ENCODE measurements at places on chromosomes 5 and 9.

DNA sequence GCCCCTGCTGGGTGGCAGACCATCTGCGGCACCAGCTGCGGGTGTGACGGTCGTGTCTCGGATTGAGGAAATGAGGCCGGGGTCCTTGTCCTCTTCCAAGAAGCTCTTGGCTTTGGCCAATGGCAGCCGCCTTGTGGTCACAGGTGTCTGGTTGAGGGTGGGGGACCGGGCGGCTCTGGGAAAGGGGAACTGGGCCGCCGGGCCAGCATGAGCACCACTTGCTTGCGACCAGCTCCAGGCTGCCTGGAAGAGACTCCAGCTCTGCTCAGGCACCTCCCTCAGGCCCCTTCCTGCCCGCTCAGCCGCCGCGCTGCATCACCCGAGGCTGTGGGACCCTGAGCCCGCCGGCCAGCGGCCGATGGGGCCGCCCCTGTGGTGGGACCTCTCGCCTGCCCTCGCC lies 59.7 kb downstream of the RXRA start:
- no peak for DNase-seq

DNA sequence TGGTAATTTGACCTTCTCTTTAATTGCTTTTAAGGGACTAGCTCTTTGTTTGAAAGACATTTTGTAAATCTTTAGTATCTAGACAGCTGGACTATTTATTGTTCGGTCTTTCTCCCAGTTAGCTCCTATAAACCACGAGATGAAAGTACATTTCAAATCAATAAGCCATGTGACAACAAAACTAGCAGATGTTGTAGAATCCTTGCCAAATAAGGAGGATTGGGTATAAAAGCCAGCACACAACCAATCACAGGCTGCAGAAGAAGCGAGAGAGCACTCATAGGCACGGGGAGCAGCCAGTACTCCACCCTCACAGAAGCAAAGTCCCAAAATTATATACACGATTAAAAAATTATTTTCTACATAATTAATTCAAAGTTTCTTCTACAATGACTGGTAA lies 8.1 kb upstream of the OMD start:
- DNase-seq = no peak

- DNase-seq = no peak
These were observed 102.4 kb upstream of the CDH9 start for GRCh38 chr5:27140831-27141230.

DNA sequence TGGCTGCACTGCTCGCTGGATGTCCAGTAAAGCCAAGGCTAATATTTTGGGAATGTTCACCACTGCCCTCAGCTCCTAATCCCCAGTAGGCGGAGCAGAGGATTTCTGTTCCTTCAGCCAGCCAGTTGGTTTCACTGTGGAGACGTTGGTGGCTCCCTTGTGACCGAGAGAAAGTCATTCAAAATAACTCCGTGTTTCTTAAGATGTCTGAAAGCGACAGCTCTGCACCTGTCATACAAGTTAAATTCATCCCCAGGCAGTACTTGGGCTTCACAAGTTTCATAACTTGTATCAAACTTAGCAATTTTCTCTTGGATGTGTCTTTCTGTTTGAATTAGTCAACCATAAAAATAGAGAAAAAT lies 382 bp upstream of the CDKN2B start:
- no peak for DNase-seq

- DNase-seq = peak; percentile 76
These were observed 65.2 kb upstream of the SPIN1 start for GRCh38 chr9:88322906-88323566.

- no peak for DNase-seq
These were observed 116.8 kb upstream of the TBC1D2 start for GRCh38 chr9:98372077-98372836.

DNA sequence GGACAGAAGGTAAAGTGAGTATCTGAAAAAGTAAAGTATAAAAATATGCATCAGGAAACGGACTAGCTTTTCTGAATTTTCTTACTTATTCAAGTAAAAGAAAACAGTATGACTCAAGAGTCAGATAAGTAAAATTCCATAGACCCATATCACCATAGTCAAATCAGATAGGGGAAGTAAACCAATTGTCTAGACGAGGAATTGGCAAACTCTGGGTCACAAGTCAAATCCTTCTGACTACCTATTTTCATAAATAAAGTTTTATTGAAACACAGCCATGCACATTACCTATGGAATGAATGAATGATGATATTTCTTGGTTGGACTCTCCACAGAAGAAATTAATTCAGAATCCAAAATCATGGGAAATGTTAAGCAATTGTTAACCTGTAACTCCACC lies 59.1 kb upstream of the TMC1 start:
- DNase-seq = no peak

DNA sequence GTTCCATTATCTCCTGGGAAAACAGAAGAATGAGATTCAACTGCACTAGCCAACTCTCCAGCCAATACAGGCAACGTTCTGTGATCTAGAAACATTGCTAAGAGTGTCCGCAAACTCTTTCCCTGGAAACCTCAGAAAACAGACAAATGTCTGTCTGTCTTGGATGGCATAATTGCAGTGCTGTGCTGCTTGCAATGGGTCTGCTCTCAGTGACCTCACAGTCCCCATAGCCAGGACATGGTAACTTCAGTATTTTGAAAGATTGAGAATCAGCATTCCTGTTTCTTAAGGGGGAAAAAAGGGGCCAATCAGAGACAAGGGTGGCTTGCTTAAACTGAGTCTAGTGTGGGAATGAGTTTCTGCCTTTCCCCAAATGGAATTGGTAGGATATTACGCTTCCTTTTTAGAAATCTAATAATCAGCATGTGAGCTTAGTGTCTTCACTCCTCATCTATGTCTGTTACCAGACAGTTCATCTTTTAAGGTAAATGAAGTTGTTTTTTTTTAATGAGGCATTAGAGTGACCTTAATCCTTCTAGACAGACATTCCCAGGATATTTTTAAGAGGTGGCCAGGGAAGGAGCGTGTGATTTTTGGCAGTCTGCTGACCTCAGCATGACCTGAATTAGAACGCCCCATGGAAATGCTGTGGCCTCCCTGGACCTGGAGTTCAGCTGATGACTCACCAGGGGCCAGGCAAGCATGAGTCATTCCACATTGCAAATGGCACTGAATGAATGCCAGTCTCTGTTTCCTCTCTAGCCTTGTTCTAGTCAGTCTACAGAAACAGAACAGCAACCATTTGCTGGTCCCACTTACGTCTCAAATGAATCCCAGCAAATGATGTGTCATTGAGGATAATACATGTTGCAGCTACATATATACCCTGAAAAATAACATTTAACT lies 210.2 kb upstream of the ACTBL2 start:
- peak; percentile 63 for DNase-seq

DNA sequence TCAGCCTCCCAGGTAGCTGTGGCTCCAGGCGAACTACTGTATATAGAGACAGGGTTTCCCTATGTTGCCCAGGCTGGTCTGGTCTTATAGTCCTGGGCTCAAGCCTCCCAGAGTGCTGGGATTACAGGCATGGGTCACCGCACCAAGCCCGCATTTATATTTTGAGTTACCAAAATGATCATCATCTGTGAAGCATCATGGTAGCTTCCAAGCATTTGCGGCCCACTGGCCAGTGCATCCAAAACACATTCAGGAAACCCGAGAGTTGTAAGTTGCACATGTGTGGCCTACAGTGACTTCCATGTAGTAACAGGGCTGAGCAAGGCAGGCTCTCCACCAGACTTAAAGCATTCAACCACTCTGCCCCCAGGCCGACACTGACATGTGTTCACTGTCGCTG lies 2.3 kb downstream of the BRD3OS start:
- DNase-seq = peak; percentile 28

DNA sequence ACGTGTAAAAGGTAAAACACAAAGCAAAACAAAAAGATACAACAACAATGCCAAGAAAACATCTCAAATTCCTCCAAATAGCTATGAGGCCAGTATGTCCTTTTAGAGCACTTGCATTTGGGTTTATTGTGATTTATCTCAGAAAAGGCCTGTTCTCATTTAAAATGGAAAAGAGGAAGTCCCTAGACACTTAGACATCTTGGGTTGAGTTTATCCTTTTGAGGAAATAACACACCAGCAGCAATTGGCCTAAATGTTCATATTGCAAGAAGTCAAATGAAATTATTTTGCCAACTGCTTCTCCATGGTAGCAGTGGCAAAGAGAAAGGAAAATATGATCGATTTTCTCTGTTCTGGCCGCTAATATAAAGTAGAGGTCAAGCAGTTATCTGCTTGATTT lies 43.6 kb upstream of the TRMT10B start:
- DNase-seq = no peak

DNA sequence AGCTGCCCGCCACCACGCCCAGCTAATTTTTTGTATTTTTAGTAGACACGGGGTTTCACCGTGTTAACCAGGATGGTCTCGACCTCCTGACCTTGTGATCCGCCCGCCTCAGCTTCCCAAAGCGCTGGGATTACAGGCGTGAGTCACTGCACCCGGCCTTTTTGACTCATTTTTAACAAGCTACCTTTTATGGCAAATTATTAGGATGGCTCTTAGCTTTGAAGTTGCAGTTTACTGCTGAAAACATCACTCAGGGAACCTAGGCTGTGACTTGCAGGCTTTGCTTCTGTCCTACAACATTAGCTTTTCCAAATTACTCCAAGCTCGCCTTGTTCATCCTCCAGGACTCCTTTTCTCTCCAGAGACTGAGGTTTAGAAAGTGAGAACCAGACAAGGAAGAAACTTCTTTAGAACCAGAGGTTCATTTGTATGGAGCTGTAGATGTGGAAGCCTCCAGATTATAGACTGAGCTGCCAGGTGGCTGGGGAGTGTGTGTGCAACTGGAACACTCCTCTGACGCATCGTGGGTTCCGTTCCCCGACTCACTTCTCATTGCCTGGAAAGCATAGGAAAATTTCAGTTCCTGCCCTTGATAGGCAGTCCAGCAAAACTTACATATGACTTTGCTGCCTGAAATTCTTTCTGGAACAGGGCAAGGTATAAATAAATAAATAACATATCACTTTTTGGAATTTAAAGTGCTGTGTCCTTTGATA lies 23.8 kb upstream of the SPTAN1 start:
- no peak for DNase-seq

DNA sequence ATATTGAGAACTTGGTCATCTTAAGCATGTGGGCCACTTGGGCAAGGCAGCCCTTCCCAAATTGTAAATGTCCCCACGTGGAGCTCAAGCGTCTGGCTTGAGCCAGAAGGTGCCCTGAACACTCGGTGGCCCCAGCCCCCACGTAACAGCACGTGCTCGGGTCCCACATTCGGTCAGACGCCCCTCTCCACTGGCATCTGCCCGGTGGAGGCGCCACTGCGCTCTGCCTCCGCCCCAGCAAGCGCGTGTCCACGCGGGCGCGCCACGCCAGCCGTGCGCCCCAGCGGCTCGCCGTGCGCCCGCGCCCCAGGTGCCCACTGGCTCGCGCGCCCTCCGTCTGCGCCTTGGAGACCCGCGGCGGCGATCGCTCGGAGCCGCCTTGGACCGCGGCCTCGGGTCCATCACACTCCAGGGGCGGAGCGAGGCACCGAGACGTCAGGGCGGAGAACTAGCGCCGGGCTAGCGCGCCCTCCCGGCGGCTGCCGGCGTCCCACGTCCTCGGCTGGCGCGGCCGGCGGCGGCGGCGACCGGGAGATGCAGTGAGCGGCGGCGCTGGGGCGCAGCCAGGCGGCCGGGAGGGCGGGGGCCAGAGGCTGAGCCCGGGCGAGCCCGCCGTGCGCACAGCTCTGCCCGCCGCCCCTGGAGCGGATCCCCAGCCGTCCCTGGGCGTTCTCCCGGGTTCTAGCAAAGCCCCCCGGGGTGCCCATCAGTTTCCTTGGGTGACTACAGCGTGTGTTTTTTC lies at the start of gene PALM2AKAP2:
Gene PALM2AKAP2, plus strand, starts transcription at position 488 of the 742 bp plus-strand sequence. CDS start 291 bp downstream, outside the sequence.
- no peak for DNase-seq

- no peak for DNase-seq
These were observed 170.9 kb downstream of the ICE1 start for GRCh38 chr5:5593391-5593790.

GRCh38 chr9:93300585-93301081 lies 116.7 kb downstream of the WNK2 start:
- peak; percentile 50 for DNase-seq

- no peak for DNase-seq
These were observed 221.7 kb downstream of the DIRAS2 start for GRCh38 chr9:90420768-90421513.

- peak; percentile 5 for DNase-seq
These were observed 61.2 kb upstream of the PHYKPL start for GRCh38 chr5:178293815-178294214.

GRCh38 chr5:117561531-117561930 lies 986.9 kb upstream of the SEMA6A start:
- DNase-seq = no peak

DNA sequence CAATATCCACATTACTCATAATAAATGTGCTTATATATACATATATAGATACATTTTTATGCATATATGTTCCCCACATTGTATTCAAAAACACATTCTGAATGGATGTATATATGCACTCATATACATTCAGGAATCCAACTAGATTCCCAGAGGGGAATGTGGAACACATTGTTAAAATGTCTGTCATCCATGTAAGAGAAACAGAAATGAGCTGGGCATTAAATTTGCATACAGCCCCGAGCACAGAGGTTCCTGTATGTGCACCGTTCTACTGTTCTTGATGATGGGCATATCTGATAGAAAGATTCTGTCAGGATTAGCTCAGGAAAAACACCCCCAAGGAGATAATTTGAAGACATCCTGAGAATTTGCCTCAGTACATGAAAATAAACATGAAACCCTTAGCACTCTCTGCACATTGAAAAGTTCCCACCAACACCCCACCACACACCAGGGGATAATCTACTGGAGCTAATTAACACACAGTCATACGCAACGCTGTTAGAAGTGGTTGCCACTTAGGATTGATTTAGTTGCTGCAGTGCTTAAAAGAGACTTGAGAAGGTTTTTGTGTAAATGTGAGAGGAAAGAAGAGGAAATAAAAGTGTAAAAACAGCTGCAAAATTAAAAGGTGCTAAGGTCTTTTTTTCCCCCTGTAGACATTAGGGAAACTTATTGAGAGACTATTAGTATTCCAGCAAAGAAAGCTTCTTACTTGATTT lies 223.3 kb downstream of the SLF1 start:
- no peak for DNase-seq

DNA sequence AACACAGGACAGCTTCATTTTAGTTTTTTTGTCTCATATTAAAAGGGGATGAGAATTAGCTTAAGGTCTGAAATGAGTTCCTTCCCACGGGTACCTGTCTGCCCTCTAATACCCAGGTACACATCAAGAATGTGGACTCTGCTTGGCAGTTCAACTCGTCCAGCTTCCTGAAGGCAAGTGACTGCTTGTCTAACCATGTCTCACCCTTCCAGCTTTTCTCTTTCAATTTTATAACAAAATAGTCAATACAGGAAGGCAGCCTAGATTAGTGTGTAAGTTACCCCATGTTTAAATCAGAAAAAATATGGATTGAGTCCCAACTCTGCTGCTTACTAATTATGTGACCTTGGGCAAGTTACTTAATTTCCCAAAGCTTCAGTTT lies 50.5 kb upstream of the C5orf46 start:
- DNase-seq = no peak

DNA sequence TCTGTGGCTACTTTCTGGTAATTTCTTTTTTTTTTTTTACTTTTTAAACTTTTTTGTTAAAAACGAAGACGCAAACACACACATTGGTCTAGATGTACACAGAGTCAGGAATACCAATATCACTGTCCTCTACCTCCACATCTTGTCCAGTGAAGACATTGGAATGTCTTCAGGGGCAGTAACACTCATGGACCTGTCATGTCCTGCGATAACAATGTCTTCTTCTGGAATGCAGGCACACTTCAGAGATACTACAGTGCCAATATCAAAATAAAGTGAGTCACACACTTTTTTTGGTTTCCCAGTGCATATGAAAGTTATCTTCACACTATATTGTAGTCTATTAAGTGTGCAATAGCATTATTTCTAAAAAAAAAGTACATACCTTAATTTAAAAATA lies 175.9 kb downstream of the ARRDC3 start:
- no peak for DNase-seq

All from activated effector memory CD4-positive, alpha-beta T cell treated with anti-CD3 and anti-CD28 coated beads, Interleukin-2, amount 50 U/mL, for 16 hours (primary cell).